ENCODE measurements at places on chromosomes 5 and 9.

DNA sequence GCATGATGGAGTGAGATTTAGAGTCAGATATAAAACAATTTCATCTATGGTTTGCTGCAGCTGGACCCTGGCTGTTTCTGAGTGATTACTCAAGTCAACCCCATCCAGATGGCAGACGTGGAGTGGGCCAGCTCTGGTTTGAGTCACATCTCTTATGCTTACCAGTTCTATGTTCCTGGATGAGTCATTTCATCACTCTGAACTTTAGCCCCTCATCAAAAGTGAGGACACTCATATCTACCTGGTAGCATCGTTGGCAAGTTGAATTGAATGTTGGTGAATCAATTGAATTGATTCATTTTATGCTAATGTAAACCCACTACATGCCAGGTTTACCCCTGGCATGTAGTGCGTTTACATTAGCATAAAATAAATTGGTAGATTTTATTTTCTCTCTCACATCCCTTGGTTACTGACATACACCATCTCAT lies 176.4 kb downstream of the FGF18 start:
- H3K4me1 ChIP-seq: peaks cover 4% of the 10 kb centered on the region
- DNase-seq: peak; percentile 65
- peaks cover 3% of the 10 kb centered on the region for H3K27me3 ChIP-seq
- no peak overlapping the region for H3K27ac ChIP-seq

GRCh38 chr5:38331831-38332230 lies 73.5 kb downstream of the EGFLAM start:
- H3K27ac ChIP-seq: no peak overlapping the region
- H3K4me3 ChIP-seq: no peak overlapping the region
- H3K36me3 ChIP-seq: no peaks in the 10 kb centered on the region
- H3K4me1 ChIP-seq: no peaks in the 10 kb centered on the region
- DNase-seq: no peak

DNA sequence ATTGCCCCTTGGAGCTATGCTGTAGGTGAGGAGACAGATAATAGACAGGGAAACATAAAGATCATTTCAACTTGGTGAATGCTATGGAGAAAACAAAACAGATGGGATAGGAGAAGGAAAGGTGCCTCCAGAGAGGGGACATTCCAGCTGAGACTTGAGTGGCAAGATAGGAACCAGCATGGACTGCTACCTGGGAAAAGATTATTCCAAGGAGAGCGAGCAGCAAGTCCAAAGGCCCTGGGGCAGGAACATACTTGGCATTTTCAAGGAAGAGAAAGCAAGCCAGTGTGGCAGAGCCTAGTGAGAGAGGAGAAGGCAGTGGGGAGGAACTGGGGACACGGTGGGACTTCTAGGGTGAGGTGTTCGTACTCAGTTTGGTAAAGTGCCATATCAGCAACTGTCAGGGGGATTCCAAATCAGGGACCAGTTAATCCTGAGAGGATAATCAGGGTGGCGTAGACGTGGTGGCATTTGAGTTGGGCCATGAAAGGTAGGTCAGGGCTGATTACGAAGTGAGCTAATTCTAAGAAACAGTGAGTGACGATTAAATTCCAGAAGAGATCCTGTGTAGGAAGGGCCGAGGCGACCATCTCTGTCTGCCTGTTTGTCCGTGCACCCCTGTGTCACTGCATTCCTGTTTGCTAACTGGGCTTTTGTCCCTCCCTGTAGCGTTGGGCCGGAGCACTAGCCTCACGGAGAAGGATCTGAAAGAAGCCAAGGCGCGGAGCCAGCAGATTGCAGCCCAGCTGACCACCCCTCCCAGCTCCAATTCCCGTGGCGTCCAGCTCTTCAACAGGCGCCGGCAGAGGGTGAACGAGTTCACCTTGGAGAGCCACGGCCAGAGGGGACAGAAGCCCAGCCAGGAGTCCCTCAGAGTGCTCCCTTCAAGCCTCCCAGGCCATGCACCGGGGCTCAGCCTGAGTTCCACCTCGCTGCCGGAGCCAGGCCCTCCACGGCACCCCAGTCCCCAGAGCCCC lies 7.1 kb downstream of the SYNPO start:
- no peak overlapping the region for H3K27ac ChIP-seq
- peaks cover 23% of the 10 kb centered on the region for H3K36me3 ChIP-seq
- H3K4me1 ChIP-seq: peaks cover 35% of the 10 kb centered on the region
- H3K27me3 ChIP-seq: no peaks in the 10 kb centered on the region
- no peak for DNase-seq

- no peaks in the 10 kb centered on the region for H3K36me3 ChIP-seq
- H3K4me1 ChIP-seq: peaks cover 4% of the 10 kb centered on the region
- H3K27me3 ChIP-seq: no peaks in the 10 kb centered on the region
- H3K27ac ChIP-seq: no peak overlapping the region
- H3K4me3 ChIP-seq: no peak overlapping the region
Observed at GRCh38 chr5:53575101-53575500, 14.7 kb downstream of the NDUFS4 start.

- H3K4me3 ChIP-seq: no peak overlapping the region
- no peaks in the 10 kb centered on the region for H3K36me3 ChIP-seq
- no peaks in the 10 kb centered on the region for H3K27me3 ChIP-seq
- DNase-seq: no peak
Observed at GRCh38 chr5:38535248-38535750, 21.1 kb downstream of the LIFR start.

GRCh38 chr5:110038297-110038997 lies 348.7 kb downstream of the MAN2A1 start:
- peaks cover 2% of the 10 kb centered on the region for H3K27me3 ChIP-seq
- H3K36me3 ChIP-seq: no peaks in the 10 kb centered on the region
- no peak for DNase-seq
- H3K4me3 ChIP-seq: no peak overlapping the region
- H3K4me1 ChIP-seq: no peaks in the 10 kb centered on the region
- H3K27ac ChIP-seq: no peak overlapping the region

- DNase-seq: no peak
- peaks cover 26% of the 10 kb centered on the region for H3K36me3 ChIP-seq
- H3K27ac ChIP-seq: no peak overlapping the region
- H3K27me3 ChIP-seq: no peaks in the 10 kb centered on the region
Observed at GRCh38 chr5:65992630-65993029, 66.3 kb downstream of the ERBIN start.

GRCh38 chr5:137348759-137349158 lies 150.4 kb downstream of the SPOCK1 start:
- no peaks in the 10 kb centered on the region for H3K4me1 ChIP-seq
- no peak overlapping the region for H3K4me3 ChIP-seq
- no peaks in the 10 kb centered on the region for H3K27me3 ChIP-seq
- DNase-seq: no peak

- no peak overlapping the region for H3K4me3 ChIP-seq
- peaks cover 29% of the 10 kb centered on the region for H3K4me1 ChIP-seq
- no peak for DNase-seq
- H3K27me3 ChIP-seq: no peaks in the 10 kb centered on the region
- H3K27ac ChIP-seq: peak overlapping the region; percentile 71
Observed at GRCh38 chr9:110095776-110096175, 112.2 kb downstream of the C9orf152 start.
